ENCODE measurements at places on chromosomes 5 and 9.

DNA sequence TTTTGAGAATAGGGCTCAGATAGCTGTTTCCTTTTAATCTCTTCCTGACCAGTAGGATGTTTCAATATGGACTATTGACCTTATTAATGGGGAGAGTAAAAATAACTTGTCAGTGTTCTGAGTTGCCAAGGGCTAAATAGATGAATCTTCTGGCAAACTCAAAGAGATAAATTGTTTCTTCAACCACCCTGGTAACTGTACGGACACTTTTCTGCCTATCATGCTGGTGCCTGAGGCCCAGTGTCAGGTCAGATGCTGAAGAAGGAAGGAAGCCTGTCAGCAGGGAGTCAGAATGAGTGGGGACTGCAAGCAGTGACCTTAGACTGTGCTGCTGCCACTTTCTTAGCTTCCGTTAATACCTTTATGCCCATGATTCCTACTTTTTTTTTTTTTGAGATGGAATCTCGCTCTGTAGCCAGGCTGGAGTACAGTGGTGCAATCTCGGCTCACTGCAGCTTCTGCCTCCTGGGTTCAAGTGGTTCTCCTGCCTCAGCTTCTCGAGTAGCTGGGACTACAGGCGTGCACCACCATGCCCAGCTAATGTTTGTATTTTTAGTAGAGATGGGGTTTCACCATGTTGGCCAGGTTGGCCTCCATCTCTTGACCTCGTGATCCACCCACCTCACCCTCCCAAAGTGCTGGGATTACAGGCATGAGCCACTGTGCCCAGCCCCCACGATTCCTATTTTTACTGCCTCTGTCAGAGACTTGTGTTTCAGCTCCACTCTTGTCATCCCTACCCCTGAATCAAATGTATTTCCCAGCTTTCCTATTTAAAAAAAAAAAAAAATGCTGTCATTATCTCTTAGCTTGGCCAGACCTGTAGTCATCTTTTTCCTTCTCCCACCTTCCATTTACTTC is 33.7 kb downstream of the TGFBR1 start:
- no peak for DNase-seq

- DNase-seq: no peak
Measured at GRCh38 chr5:96742538-96742937, 65.2 kb downstream of the ERAP1 start.

DNA sequence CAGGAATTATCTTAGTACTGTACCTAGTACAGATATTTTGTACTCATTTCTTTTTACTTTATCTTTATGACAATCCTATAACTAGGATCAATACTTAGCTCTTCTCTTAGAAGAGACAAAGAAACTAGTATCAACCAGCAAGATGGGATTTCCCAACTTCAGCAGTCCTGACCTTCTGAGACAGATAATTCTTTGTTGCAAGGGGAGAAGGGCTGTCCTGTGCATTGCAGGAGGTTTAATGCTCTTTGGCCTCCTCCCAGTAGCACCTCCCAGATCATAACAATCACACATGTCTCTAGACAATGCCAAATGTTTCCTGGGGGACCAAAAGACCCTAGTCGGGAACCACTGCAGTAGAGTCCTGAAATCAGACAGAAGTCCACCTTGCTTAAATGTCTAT is 424.3 kb upstream of the DMAC1 start:
- no peak for DNase-seq

GRCh38 chr5:135577421-135577820 is 1.4 kb downstream of the CXCL14 start:
- DNase-seq: no peak

DNA sequence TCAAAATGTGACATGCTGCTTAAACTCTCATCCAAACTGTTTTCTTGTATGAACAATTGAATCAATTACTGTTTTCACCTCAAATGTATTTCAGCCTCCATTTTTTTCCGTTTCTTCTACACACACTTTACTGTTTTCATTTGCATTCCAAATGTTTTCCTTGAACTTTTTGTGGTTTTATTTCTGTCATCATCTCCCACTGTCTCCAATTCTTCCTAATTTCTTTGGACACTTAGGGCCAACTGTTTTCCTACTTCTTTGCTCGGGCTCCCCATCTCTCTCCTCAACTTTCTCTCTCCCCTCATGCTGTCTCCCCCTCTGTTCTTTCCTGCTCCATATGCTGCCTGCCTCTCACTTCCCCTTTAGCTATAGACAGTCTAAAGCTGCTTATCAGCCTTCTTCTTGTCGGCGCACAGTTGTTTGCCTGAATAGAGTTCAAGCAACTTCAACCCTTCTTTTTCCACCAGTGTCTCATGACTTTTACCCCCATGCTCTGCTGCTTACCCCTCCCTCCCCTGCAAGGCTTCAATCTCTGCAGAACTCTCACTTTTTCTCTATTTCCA is 443.4 kb downstream of the DTWD2 start:
- DNase-seq: no peak

GRCh38 chr9:33192493-33193255 is 25.5 kb upstream of the B4GALT1 start:
- no peak for DNase-seq

GRCh38 chr5:9834871-9835770 is 205.0 kb upstream of the TAS2R1 start:
- DNase-seq: no peak

DNA sequence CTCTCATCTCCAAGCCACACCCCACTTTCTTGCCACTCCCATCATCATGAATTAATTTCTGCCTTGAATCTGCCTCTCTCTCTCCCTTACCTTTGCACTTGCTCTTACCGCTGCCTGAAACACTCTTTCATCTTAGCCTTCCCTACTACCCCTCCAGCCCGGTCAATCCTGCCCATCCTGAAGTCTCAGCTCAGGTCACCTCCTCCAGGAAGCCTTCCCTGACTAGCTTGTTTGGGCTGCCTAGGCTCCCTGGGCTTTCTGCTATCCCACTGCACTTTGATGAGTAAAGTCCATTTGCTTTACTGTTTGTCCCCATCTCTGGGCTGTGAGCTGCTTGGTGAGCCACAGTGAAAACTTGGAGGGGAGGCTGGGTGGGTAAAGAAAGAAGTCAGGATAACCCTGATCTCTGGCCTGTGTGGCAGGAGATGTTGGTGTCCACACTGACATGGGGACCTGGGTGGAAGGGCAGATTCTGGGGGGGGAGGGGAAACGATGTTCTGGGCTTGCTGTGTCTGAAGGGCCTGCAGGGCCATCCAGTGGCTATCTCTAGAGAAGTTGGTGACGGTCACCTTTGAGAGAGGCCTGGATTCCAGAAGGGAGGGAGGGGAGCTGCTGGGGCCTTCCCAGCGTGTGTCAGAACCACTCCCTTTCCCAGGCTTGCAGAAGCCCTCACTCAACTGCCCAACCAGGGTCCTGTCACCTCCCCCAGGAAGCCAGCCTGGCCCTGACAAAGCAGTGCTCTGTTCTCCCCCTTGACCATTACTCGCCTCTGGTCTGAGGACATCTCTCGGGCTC is 75.0 kb upstream of the DAB2IP start:
- no peak for DNase-seq

DNA sequence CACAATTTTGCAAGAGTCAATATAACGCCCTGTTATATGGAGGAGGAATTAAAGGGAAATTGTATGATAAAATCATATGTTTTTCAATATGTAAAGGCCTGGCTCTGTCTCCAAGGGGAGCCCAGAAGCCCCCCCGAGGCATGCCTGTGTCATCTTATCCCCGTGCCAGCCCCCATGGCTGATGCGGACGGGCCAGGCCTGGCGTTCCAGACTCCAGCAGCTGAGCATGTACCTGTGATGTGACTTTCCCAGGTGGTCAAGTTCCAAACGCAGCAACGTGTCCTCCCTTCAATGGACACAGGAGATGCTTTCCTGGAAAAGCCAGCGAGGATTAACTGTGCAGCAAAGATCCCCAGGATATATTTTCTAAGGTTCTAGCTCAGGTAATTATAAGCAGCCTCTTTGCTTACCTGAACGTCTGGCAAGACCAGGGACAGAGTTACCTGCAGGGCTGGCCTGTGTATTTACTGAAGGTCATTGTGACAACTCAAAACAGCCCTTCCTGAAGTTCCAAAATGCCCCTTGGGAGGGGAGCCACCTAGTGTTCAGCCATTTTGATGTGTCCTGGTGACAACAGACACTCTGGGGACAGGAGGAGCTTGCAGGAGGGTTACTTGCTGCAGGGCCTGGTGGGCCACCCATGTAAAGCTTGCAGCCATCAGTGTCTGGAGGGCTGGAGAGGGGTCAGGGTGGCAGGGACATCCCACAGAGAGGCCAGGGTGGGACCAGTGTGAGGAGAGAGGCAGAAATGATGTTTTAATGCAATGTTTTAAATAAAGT is 53.3 kb upstream of the RNU6ATAC start:
- DNase-seq: no peak

DNA sequence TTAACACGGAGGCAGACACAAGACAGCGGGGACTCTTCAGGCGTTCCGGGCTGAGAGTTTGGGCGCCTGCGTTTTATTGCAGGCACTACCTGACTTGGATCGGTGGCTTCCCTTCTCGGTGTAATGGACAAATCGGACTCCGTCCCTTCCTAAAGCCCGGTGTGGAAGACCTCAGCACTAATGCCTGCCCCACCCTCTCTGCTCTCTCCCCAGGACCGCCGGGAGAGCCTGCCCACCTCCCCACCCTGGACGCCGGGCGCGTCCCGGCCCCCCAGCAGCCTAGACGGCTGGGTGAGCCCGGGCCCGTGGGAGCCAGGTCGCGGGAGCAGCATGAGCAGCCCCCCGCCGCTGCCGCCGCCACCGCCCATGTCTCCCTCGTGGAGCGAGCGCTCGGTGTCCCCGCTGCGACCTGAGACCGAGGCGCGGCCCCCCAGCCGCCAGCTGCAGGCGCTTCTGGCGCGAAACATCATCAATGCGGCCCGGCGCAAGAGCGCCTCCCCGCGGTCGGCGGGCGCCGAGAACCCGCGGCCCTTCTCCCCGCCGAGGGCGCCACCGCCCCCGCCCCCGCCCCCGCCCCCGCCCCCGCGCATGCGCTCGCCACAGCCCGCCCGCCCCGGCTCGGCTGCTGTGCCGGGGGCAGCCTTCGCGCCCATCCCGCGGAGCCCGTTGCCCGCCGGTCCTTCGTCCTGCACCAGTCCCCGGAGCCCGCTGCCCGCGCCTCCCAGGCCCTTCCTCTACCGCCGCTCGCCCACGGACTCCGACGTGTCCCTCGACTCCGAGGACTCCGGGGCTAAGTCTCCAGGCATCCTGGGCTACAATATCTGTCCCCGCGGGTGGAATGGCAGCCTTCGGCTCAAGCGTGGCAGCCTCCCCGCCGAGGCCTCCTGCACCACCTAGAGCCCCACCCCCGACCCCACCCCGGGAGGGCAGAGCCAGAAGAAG is 4.6 kb upstream of the MYOZ3 start:
- DNase-seq: peak; percentile 62

DNA sequence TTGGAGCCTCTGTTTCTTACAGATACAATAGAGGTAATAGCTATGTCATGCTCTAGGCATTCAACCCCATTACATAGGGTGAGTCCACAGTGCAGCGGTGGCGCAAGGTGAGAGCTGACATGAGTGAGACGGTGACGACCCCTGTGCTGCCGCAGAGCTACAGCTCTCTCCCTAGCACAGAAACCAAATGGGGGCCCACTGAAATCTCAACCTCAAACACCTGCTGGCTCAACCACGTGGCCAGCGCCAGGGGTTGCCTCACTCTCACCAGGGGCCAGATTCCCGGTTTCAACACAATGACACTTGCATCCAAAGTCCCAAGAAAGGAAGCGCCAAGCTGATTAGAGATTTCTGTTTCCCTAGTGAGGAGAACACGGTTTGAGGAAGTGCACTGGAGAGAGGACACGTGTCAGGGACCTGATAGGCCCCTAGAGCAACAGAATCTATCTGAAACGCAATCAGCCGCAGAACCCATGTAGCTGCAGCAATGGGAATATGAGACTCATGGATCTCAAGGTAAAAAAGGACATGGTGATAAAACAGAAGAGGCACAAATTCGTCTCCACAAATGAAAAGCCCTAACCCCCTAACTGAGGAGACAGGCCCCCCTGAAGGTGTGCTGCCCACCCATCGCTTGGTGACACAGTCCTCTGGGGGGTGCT is 114.3 kb downstream of the CRB2 start:
- DNase-seq: no peak

DNA sequence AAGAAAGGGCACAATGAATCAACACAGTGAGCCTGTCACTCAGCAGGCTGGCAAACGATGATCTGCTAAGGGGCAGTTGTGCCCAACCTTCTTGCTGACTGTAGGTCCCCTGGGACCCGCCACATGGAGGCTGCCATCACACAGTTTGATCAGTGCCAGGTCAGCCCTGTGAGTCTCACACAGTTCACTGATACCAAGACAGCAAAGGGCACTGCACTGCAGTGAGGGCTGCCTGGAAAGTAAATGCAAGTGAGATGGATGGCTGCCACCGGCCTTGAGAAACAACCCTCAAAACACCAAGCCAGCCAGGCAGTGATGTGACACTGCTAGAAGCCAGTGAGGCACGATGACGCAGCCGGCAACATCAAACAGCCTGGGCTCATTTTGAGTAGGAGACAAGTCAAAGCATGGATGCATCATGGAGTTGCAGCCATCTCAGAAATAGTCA is 30.3 kb downstream of the FOXD1 start:
- DNase-seq: no peak

- no peak for DNase-seq
Measured at GRCh38 chr9:76605321-76605900, 146.4 kb downstream of the GCNT1 start.

DNA sequence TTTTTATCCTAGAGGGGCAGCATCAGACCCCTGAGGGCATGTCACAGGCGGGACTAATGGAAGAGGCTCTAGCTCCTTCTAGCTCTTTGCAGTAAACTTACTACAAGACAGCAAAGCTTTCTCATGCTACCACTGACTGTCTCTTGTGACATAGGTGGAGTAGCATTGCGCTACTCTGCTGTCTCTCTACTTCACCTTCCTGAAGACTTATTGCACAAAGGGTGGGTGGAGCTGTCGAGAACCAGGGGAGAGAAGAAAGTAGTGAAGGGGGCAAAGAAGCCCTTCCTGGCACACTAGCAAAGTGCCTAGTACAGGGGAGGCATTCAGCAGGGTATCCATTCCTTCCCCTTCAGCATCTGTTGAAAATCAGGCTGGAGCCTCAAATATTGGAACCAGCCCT is 36.1 kb upstream of the NEK6 start:
- DNase-seq: no peak

GRCh38 chr5:14261235-14261634 is 118.1 kb downstream of the TRIO start:
- DNase-seq: no peak

- no peak for DNase-seq
Measured at GRCh38 chr9:94867281-94867841, 140.9 kb downstream of the AOPEP start.

- DNase-seq: no peak
Measured at GRCh38 chr9:116942593-116943061, 255.5 kb downstream of the TRIM32 start.

DNA sequence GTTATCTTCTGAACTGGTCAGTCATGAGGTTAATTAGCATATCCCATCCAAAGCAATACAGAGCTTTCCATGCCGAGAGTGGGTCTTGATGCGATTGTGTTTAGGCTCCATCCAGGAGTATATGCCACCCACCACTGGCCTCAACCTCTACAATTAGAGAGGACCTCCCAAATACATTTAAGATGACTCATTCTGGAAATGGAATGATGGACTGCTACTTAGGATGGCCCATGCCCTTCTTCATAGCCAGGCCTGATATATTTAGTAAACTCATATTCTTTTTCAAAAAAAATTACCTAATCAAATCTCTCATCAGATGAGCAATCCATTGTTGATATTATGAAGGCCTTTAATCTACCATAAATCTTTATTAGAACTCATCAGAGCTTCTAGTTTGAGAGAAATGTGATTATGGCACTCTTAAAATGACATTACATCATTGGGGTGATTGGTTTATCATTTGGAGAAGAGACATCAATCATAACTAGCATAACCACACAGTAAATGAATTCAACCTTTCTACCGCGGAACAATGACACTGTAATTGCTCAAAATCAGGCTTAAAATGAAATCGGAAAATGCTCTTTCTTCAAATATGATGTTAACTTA is 414.2 kb upstream of the WWC1 start:
- no peak for DNase-seq
